Thyroid gland (tissue), 4 donors: ENCODE measurements at places on chromosomes 12 and 14. TPM values are rescaled to one million over a fixed set of nuclear protein-coding genes. Genes with fewer than 3 reads are reported as not detected.

DNA sequence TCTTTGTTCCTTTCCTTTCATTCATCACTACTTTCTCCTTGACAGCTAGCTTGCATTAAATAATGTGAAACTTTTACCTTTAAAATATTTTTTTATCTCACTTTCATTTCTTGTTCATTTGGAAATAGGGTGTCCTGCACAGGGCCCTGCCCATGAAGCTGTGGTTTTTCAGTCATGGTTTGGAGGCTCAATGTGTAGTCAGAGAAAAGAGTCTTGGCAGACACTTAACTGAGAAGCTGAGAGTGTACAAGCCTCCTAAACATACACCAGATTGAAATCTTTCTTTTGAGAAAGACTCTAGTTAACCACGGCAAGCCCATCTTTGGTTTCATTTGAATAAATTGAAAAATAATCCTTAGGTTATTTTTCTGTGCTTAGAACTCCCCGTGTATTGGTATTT, 74.2 kb downstream of the KICS2 start:
- peaks cover 1% of the 10 kb centered on the region for H3K4me1 ChIP-seq
- DNase-seq = peak; percentile 12
- peak overlapping the region; percentile 47 for H3K27ac ChIP-seq

GRCh38 chr14:75711796-75712211, 50.8 kb downstream of the TTLL5 start:
- H3K27ac ChIP-seq = peak overlapping the region; percentile 74
- H3K36me3 ChIP-seq = no peaks in the 10 kb centered on the region
- peak; percentile 90 for DNase-seq
- no peaks in the 10 kb centered on the region for H3K27me3 ChIP-seq

- no peaks in the 10 kb centered on the region for H3K4me1 ChIP-seq
- no peak overlapping the region for H3K27ac ChIP-seq
- no peak overlapping the region for H3K4me3 ChIP-seq
- no peaks in the 10 kb centered on the region for H3K36me3 ChIP-seq
- no peaks in the 10 kb centered on the region for H3K27me3 ChIP-seq
These were observed 27.6 kb downstream of the PMCH start for GRCh38 chr12:102169922-102170621.

Gene FSCB
- 2.0 TPM for total RNA-seq

Gene TC2N
- 75.0 TPM for total RNA-seq

Gene DLGAP5
- total RNA-seq = not detected

Gene SCNN1A
- 449 TPM for total RNA-seq
